ENCODE measurements at places on chromosomes 2 and 18. TPM values are rescaled to one million over a fixed set of nuclear protein-coding genes. Genes with fewer than 3 reads are reported as not detected.

- no peak for DNase-seq
Measured at GRCh38 chr2:201600906-201601305, 42.4 kb downstream of the TMEM237 start.

DNA sequence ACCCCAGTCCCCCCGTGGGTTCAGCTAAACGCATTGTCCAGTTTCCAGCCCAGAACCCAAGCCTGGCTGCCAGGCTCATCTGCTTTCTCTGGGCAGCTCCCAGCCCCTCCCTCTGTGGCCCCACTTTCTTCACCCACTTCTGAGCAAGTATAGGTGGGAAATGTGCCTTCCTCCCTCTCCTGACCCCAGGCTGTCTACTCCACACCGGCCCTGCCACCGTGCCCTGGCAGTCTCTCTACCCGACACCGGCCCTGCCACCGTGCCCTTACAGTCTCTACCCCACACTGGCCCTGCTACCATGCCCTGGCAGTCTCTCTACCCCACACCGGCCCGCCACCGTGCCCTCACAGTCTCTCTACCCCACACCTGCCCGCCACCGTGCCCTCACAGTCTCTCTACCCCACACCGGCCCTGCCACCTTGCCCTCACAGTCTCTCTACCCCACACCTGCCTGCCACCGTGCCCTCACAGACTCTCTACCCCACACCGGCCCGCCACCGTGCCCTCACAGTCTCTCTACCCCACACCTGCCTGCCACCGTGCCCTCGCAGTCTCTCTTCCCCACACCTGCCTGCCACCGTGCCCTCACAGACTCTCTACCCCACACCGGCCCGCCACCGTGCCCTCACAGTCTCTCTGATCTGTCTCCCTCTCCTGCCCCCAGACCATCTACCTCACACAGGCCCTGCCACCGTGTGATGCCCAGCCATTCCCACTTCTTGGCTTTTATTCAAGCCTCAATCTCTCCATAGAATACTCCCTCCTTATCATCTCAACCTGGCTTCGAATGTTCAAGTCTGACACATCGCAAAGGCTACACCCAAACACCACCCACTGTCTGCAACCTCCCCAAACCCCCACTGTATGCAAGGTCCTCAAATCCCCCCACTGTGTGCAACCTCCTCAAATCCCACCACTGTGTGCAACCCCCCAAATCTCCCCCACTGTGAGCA lies 108.9 kb downstream of the TPO start:
- no peak for DNase-seq

GRCh38 chr2:231671270-231672050 lies 36.9 kb upstream of the PTMA start:
- DNase-seq = no peak

DNA sequence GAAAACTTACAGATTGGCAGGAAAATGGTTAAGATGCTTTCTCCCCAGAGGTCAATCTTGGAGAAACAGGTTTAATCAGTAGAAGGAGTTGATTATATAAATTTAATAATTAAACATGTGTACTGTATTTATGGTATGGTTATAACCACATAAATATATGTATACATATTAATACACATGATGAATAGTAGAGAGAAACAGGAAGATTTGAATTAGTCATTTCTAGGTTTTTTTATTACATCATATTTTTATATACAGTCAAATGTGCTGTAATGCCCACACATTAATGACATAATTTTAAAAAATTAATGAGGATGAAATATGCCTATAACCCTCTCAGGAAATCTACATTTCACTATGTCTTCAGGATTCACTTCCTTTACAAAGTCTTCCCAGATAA lies 229.7 kb downstream of the IKZF2 start:
- no peak for DNase-seq

- DNase-seq = no peak
Measured at GRCh38 chr18:10153924-10154752, 240.3 kb downstream of the VAPA start.

SCTR gene
- polyA plus RNA-seq = 3.0 TPM

HTR2B gene
- 0.17 TPM for polyA plus RNA-seq

FOXD4L1 gene
- 1.7 TPM for polyA plus RNA-seq

GRCh38 chr18:76573325-76574025 lies 78.4 kb upstream of the ZNF516 start:
- DNase-seq = no peak

GRCh38 chr2:28707592-28707991 lies 44.0 kb upstream of the PPP1CB start:
- DNase-seq = no peak

- DNase-seq = no peak
Measured at GRCh38 chr2:150274108-150274507, 213.4 kb downstream of the RND3 start.

DNA sequence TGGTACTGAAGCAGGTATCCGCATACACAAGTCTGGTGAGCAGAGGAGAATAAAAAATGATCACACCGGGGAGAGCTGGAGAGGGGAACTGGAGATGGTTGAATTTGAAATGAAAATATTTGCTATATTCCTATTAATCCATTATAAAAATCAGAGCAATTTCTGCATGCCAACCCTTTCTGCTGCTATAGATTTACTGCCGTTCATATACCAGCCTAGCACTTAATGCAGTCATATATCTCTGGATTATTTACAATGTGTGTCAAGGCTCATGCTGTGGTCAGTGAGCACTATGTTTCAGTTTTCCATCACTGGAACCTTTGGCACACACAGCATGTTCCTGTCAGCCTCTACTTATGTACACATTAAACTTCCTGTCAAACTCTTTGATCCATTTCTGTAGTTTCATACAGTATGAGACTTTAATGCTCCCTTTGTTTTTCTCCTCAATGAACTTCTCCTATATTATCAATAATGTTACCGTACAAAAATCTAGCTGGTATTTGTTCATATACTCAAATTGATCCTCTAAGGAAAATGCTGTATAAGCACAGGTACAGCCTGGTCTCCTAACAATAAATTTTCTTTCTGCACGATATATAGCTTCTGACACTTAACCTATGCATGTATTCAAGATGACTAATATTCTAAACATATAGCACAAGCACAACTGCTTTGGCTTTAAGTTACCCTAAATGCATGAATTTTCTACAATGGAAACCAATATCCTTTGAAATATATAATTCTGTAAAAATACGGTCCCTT lies 36.7 kb downstream of the FANCL start:
- DNase-seq = no peak

GRCh38 chr2:59249441-59250306 lies 1008.5 kb upstream of the FANCL start:
- no peak for DNase-seq

DNA sequence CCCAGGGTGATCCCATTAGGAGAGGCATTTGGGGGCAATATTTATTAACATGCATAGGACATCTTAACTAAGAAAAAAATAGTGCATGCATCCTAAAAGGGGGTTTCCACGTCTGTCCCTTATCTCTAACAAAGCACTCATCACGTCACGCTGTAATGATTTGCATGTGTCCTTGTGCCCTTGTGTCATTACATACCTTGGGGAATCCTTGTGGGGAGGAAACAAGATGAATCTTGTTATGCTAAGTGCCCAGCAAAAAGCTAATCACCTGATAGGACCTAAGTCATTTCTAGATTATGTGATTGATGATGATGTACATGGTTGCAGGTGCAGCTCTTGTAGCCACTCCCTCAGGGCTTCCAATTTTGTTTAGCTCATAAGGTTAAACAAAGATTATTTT lies 250.9 kb downstream of the FBXO15 start:
- no peak for DNase-seq

DNA sequence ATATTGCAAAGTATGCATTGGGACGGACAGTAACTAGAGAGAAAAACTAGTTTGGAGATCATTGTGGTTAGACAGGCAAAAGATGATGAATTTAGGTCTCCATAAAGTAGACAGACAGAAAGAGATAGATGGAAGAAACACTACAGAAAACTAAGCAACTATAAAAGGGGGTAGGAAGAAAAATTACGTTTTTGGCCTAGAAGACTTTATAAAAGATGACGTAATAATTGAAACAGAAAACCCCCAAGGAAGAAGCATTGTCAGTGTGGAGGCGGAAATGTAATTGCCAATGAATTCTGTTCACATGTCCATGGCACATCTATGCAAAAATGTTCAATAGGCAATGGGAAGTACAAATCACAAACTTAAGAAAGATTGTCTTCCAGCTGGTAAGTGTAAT lies 1211.5 kb upstream of the ZEB2 start:
- no peak for DNase-seq

DNA sequence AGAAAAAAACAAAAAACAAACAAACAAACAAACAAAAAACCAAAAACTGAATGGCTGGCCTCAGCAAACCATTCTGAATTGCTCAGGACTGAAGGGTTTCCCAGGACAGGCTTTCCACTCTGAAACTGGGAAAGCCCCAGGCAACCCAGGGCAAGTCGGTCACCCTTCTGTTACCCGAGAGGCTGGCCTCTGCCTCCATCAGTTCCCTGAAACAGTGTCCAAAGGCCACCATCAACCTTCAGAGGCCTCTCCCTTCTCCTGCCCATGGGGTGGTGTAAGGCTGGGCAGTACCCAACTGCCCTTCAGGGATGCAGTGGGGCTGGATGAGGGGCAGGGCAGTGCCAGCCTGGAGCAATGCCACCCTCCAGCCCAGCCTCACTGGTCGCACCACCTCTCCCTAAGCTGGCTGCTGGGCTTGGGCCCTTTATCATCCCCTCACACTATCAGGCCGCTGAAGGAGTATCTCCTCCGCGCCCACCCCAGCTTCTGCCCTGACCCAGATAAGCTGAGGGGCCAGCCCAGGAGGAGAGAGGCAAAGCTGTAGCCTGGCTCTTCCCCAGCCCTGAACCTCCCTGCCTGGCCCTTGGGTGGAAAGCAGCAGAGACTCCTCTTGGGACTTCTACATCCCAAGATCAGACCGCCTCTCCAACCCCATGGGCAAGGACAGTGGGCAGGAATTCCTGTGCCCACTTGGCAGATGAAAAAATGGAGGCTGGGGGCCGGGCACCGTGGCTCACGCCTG lies 35.9 kb downstream of the ZFP36L2 start:
- no peak for DNase-seq

ALK gene
- 0.36 TPM for polyA plus RNA-seq

- DNase-seq = no peak
Measured at GRCh38 chr2:203690117-203690431, 16.4 kb upstream of the CD28 start.

- DNase-seq = no peak
Measured at GRCh38 chr2:86054535-86055082, 51.1 kb downstream of the POLR1A start.

BOK gene
- 45.4 TPM for polyA plus RNA-seq

DNA sequence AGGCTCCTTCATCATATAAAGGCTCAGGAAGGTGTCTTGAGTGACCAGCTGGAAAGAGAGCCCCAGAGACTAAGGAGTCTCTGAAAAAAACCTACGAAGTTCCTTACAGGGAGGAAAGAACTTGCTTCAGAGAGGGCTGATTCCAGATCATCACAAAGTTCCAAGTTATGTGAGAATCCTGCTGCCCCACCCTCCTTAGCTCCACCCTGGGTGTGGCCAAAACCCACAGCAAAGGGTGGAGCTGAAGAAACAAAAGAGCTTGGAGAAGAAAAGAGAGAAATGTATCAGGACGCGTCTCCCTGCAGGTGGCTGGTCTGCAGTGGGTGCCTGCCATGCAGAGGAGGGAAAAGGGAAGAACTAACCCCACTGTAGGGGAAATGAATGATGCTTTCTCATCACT lies 32.8 kb upstream of the ZNF396 start:
- DNase-seq = no peak

Measured in muscle of back (tissue), 13 donors.